HT1080 (cell line): ENCODE measurements at places on chromosomes 4 and X. TPM values are rescaled to one million over a fixed set of nuclear protein-coding genes. Genes with fewer than 3 reads are reported as not detected.

FOXR2 gene
- total RNA-seq = 16.4 and 18.0 TPM in 2 replicates

GRCh38 chrX:455199-455598, 68.5 kb upstream of the PPP2R3B start:
- no peak for DNase-seq

- no peak for DNase-seq
Observed at GRCh38 chr4:8855818-8856245, 15.8 kb downstream of the HMX1 start.

ZDHHC15 gene
- not detected in 2 replicates for total RNA-seq

- DNase-seq = no peak
Observed at GRCh38 chr4:177937041-177937440, 494.8 kb upstream of the AGA start.

- DNase-seq = no peak
Observed at GRCh38 chr4:189822326-189822725, 118.3 kb upstream of the FRG1 start.

- peak; percentile 90 for DNase-seq
Observed at GRCh38 chrX:103640401-103641155, 11.8 kb downstream of the TCEAL1 start.

- no peak for DNase-seq
Observed at GRCh38 chr4:69098470-69098869, 2.2 kb downstream of the UGT2B7 start.

NDNF gene
- 0.27 and 0.90 TPM in 2 replicates for total RNA-seq

DNA sequence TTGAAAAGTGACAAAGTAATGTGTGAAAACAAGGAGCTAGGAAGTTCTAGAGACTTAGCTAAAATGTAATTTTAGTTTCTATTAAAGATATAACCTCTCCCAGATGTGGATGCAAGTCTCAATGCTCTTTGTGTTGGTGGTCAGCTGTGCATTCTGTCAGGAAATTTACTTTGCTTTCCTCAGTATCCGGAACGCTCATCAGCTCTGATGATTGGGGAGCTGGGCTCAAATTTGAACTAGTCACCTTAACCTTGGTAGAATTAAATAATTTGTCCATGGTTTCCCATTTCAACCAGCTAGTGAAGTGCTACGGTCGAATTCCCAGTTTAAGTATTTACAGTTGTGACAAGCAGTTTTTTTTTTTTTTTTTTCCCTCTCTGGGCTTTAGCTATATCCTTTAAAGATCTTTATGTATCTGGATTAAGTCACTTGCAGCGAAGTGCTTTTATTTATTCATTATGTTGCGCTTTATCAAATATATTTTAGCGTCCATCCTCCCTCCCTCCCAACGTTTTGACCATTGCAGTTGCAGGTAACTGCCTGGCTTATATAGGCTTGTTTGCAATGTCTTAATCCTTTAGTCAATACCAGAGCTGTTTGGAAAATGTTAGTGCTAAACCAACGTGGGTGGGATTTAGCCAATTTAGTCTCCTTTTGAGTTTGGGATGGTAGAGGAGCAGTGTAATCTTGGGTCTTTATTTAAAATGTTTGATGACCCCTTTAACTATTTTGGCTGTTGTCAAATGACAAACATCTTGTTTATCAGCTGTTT, 2.1 kb downstream of the OGT start:
- DNase-seq = no peak

VEGFC gene
- total RNA-seq = 43.6 and 51.2 TPM in 2 replicates

GRCh38 chr4:3681191-3681590, 85.0 kb upstream of the ADRA2C start:
- DNase-seq = no peak

- DNase-seq = no peak
Observed at GRCh38 chr4:153293742-153294057, 50.8 kb upstream of the MND1 start.
